ENCODE measurements at places on chromosomes 6 and 20.

GRCh38 chr20:26308961-26309360, 612.3 kb upstream of the ZNF337 start:
- DNase-seq = no peak

GRCh38 chr6:118781897-118782296, 112.1 kb upstream of the ASF1A start:
- DNase-seq = no peak

DNA sequence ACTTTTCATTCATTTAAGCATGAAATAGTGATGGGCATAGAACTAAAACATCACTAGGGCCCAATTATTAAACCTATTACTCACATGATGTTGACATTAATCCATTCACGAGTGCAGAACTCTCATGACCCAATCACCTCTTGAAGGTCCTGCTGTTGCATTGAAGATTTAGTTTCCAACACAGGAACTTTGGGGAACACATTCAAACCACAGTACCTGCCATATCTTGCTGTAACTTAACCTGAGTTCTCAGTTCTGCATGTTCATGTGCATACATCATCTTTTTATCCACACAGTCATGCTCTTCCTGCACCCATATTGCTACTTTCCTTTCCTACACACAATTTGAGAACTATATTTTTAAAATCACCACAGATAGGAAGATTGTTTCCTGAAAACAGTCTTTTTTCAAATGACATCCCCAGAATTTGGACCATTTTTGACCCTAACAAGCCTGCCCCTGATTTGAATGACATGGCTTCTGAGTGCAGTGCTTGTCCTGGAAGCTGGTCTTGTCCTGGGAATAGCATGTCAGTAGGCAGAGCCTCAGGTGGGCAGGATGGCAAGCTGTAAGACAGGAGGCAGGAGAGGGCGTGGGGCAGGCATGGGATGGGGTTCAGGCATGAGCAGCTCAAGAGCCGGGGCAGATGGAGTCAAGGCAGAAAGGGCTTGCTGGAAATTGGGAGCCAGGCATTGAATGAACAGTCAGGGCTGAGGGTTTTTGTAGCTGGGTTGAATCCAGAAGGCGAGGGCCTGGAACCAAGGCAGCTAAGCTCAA, 49.2 kb upstream of the FOXC1 start:
- DNase-seq = no peak

GRCh38 chr6:41371992-41372831, 36.8 kb downstream of the NCR2 start:
- DNase-seq = no peak

Data from DMS153 (cell line).